ENCODE measurements at places on chromosomes 12 and 14.

- DNase-seq: peak; percentile 68
Observed at GRCh38 chr14:54329082-54329695, 67.6 kb upstream of the CDKN3 start.

DNA sequence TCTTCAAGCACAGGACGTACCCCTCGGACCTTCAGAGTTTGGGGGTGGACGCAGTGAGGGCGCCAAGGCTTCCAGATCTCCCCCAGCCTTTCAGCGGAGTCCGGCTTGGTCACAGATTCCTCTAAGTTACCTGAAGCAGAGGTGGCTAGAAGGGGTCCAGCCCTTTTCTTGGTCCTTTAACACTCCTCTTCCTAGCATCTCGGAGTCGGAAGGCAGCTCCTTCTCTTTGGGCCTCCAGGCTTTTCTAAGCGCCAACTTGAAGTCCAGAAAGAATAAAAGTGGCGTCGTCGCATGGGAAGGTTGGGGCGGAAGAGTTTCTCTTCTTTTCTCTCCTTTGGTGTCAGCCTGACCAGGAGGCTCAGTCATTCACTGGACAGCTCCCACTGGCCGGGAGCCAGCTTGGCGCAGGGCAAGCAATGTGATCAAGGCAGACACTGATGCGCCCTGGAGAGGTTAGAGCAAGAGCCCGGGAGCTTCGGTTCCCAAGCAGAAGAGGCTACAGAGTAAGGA, 9.6 kb downstream of the OR6S1 start:
- peak; percentile 34 for DNase-seq

GRCh38 chr14:22544406-22544805, 44.6 kb downstream of the DAD1 start:
- no peak for DNase-seq

GRCh38 chr12:124740691-124741137, 123.0 kb downstream of the SCARB1 start:
- no peak for DNase-seq

- no peak for DNase-seq
Observed at GRCh38 chr12:107134558-107134957, 41.2 kb upstream of the CRY1 start.

- no peak for DNase-seq
Observed at GRCh38 chr12:57135527-57136326, 7.4 kb downstream of the LRP1 start.

- DNase-seq: no peak
Observed at GRCh38 chr14:32950584-32950983, 11.9 kb downstream of the NPAS3 start.

GRCh38 chr14:22432348-22432976, 156.6 kb downstream of the DAD1 start:
- peak; percentile 79 for DNase-seq

GRCh38 chr14:91041450-91041849, 19.0 kb downstream of the RPS6KA5 start:
- peak; percentile 21 for DNase-seq
